ENCODE measurements at places on chromosomes 7 and 10. TPM values are rescaled to one million over a fixed set of nuclear protein-coding genes. Genes with fewer than 3 reads are reported as not detected.

The AZGP1 gene
- total RNA-seq, result not detected

DNA sequence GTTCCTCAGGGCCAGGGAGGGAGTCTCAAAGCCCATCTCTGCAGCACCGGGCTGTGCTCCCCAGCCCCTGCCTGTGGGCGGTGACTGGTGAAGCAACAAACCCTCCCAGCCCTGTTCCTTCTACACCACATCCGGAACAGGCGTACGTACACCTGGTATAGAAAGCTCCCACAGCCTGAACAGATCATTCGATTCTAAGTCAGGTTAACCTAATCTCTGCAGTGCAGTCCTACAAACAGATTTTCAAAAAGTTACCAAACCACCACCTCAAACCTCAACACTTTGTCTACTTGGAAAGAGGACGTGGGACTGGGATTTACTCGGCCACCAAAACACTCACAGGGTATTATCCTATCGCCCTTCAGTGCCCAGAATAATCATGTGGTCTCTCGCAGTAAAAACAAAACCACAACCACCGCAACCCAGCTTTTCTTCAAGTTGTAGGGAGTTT is 238.4 kb downstream of the DIP2C start:
- DNase-seq, result no peak

GRCh38 chr7:40799-41750 is 151.3 kb upstream of the FAM20C start:
- DNase-seq, result no peak

- no peak for DNase-seq
Observed at GRCh38 chr7:17622451-17622850, 317.8 kb downstream of the SNX13 start.

- no peak for DNase-seq
Observed at GRCh38 chr7:127620406-127621233, 2.7 kb upstream of the PAX4 start.
